Upper lobe of left lung (tissue), 6 donors: ENCODE measurements at places on chromosomes 7 and 10. TPM values are rescaled to one million over a fixed set of nuclear protein-coding genes. Genes with fewer than 3 reads are reported as not detected.
A peak's percentile ranks its signal among the peaks of the same experiment; 100 is the strongest.

CHST15 gene
- 16.1 TPM for total RNA-seq

PTER gene
- 30.0 TPM for total RNA-seq

SFRP4 gene
- 12.2 TPM for total RNA-seq

FOXI2 gene
- 0.10 TPM for total RNA-seq

GRCh38 chr7:72493850-72494661 is 81.9 kb upstream of the CALN1 start:
- no peak overlapping the region for H3K4me3 ChIP-seq
- H3K27me3 ChIP-seq: no peaks in the 10 kb centered on the region
- H3K27ac ChIP-seq: no peak overlapping the region
- H3K4me1 ChIP-seq: no peaks in the 10 kb centered on the region

- no peaks in the 10 kb centered on the region for H3K36me3 ChIP-seq
- DNase-seq: no peak
- peak overlapping the region; percentile 13 for H3K27ac ChIP-seq
- peaks cover 28% of the 10 kb centered on the region for H3K4me1 ChIP-seq
- H3K27me3 ChIP-seq: no peaks in the 10 kb centered on the region
- H3K4me3 ChIP-seq: no peak overlapping the region
Measured at GRCh38 chr7:127844707-127845331, 186.4 kb downstream of the LRRC4 start.

DNA sequence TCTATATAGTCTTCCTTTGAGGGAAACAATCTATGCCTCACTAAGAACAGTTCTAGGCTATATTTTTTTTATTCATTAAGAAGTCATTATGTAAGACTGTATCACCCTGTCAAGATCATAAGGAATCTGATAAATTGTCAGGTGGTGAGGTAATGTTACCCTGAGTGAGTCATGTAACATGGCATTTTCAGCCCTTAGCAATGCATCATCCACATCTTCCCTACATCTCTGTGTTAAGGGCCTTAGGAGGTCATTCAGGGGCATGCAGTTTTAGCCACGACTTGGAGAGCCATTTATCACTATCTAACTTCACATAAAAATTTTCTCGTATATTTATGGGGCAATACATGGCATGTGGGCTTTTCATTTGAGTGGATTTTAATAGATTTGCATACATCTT is 924.5 kb upstream of the MBL2 start:
- H3K4me3 ChIP-seq: no peak overlapping the region
- no peaks in the 10 kb centered on the region for H3K36me3 ChIP-seq
- H3K27ac ChIP-seq: no peak overlapping the region
- no peaks in the 10 kb centered on the region for H3K27me3 ChIP-seq

GRCh38 chr7:121761399-121761798 is 111.6 kb upstream of the PTPRZ1 start:
- no peak overlapping the region for H3K27ac ChIP-seq
- H3K27me3 ChIP-seq: no peaks in the 10 kb centered on the region
- no peaks in the 10 kb centered on the region for H3K36me3 ChIP-seq
- DNase-seq: no peak

GRCh38 chr7:29457565-29458011 is 106.0 kb upstream of the PRR15 start:
- H3K27me3 ChIP-seq: no peaks in the 10 kb centered on the region
- DNase-seq: no peak
- no peaks in the 10 kb centered on the region for H3K4me1 ChIP-seq
- no peak overlapping the region for H3K27ac ChIP-seq
- H3K36me3 ChIP-seq: no peaks in the 10 kb centered on the region

DNA sequence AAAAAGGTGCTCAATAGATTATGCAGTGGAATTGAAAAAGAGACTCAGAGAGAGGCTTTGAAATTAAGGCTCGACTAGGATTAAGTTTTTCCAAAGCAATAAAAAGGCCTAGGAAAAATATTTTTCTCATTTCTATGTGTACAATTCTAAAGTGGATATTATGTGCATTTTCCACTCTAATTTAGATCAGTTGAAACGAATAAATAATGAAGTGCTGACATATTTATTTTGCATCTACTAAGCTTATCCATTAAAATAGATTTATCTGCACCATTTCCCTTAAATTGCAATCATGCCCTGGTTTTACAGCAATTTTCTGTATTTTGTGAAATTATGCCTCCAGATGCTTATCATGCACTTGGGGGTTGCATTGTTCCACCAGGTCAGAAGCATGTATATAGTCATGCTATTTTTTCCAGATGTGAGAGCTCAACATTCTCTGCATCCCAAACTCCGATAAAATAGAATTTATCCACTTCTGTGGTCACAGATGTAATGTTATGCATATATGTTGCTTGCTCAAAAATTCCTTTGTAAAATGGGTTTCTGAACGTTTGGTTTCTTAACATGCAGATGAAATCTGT is 18.3 kb downstream of the FIGNL1 start:
- DNase-seq: no peak
- no peak overlapping the region for H3K4me3 ChIP-seq
- H3K27ac ChIP-seq: no peak overlapping the region
- H3K4me1 ChIP-seq: no peaks in the 10 kb centered on the region
- H3K27me3 ChIP-seq: no peaks in the 10 kb centered on the region
- H3K36me3 ChIP-seq: no peaks in the 10 kb centered on the region
